Posterior vena cava (tissue), 2 donors: ENCODE measurements at places on chromosomes 6 and 20.
A peak's percentile ranks its signal among the peaks of the same experiment; 100 is the strongest.

GRCh38 chr6:110528930-110529325 is 52.5 kb upstream of the SLC22A16 start:
- no peak for DNase-seq

GRCh38 chr6:111597291-111598086 is 8.2 kb downstream of the TRAF3IP2 start:
- DNase-seq = no peak

- DNase-seq = peak; percentile 93
These were observed 9.3 kb upstream of the NEDD9 start for GRCh38 chr6:11241793-11242201.

- DNase-seq = no peak
These were observed 146.9 kb upstream of the VGLL2 start for GRCh38 chr6:117118490-117118889.

DNA sequence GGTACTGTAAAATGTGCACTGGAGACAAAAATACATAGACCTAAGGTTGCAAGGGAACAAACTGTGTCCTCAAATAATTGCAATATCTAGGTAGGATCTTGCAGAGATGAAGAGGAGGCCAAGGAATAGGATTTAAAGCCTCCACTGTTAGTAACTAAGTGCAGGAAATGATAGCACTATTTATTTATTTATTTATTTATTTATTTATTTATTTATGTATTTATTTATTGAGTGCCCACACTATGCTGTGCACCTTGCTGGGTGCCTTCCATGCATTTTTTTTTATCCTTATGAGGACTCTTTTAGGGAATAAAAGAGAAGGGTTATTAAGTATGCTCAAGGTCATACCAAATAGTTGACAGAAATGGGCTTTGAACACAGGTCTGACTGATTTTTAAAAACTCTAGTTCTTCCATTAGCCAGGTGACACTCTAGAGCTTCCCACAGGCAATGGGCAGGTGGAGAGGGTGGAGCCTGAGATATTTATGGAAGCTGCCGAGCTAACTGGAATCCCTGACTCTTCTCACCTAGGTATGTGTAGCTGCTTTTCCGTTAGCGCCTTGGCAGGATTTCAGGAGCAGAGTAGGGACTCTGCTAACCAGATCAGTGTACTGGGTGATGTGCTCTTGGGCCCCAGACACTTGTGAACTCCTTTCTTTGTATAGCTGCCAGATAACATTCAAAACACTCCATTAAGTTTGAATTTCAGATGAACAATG is 12.8 kb upstream of the NUP153 start:
- DNase-seq = no peak

DNA sequence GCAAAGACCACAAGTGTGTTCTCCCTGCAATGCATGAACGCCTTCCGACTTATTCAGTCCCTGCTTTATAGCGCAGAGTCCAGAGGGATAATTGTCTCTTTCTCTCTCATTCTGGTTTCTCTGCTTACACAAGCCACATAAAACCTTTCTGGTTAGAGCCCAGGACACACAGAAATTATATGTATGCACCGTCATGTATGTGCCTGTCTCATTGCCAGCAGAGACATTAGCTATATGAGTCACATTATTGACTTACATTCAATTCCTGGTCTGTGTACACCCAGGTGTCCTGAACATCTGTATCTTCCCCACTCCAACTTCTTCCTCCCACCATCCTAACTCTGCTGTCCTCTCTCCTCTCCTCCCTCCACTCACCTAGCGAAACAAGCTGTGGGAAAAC is 44.0 kb downstream of the LRFN2 start:
- DNase-seq = no peak

DNA sequence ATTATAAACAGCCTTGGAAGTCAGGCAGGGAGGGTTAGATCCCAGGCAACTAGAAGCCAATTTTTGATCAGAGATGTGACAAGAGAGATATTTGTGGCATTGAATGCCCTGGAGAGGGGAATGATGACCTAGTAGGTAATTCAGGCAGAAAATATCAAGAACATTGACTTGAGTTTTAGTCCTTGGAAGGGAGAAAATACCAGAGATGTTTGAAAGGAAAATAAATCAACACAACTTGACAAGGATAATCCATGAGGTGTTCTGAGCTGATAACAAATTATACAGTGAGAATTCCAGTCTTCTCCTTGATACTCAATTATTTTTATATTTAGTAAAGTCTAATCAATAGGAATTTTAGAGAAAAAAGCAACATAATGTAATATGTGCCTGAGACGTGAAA is 10.6 kb upstream of the MARCKS start:
- no peak for DNase-seq

GRCh38 chr6:166410426-166410935 is 27.7 kb upstream of the MPC1 start:
- no peak for DNase-seq

DNA sequence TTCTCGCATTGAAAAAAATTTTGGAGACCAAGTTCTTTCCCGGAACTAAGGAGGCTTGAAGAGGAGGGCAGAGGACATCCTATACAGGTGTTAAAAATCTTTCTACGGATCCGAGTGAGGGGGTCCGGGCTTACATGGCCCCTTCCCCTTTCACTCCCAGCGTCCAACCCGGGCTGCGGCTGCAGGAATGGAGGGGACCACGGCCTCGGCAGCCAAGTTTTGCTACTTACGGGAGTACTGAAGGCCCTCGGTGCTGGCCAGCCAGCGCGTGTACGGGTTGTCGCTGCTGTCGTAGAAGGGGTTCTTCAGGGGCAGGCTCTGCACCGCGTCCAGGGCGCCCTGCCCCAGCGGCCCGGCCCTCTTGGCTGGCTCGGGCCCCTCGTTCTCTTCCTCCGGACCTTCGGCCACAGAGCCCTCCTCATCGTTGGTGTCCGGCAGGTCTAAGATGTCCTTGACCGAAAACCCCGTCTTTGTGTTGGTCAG is 642 bp downstream of the NKX2-2 start:
- no peak for DNase-seq

GRCh38 chr6:136792095-136792409 is 225 bp downstream of the MAP3K5 start:
- no peak for DNase-seq

DNA sequence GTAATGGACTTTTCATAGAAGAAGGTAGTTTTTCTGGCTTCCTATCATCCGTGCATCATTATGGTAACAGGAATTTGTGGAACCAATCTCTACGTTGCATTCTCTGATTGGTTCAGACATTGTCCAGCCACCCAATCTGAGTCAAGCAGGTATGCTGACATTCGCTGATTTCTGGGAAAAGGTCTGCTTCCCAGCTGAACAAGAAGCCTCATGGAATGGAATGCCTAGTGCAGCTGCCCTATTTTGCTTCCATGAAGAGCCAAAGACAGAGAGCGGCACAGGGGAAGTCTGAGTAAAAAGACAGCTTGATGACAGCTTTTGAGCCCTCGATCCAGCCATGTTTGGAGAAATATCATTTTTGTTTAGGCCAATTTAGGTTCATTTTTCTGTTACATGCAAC is 38.5 kb upstream of the TXLNB start:
- DNase-seq = no peak

- peak; percentile 36 for DNase-seq
These were observed 70.0 kb upstream of the SRSF6 start for GRCh38 chr20:43387737-43388136.

DNA sequence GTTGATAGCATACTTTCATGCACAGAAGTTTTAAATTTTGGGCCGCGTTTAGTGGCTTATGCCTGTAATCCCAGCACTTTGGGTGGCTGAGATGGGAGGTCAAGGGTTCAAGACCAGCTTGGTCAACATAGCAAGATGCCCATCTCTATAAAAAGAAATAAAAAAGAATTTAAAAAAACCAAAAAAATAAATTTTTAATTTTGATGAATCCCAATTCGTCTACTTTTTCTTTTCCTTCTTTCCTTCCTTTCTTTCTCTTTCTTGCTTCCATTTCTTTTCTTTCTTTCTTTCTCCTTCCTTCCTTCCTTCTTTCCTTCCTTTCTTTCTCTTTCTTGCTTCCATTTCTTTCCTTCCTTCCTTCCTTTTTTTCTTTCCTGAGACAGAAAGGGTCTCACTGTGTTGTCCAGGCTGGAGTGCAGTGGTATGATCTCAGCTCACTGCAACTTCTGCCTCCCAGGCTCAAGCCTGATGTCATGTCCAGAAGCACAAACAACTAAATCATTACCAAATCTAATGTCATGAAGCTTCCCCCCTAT is 54.9 kb upstream of the ZNF133 start:
- DNase-seq = no peak

GRCh38 chr6:34673064-34673463 is 23.5 kb downstream of the ILRUN start:
- DNase-seq = no peak

DNA sequence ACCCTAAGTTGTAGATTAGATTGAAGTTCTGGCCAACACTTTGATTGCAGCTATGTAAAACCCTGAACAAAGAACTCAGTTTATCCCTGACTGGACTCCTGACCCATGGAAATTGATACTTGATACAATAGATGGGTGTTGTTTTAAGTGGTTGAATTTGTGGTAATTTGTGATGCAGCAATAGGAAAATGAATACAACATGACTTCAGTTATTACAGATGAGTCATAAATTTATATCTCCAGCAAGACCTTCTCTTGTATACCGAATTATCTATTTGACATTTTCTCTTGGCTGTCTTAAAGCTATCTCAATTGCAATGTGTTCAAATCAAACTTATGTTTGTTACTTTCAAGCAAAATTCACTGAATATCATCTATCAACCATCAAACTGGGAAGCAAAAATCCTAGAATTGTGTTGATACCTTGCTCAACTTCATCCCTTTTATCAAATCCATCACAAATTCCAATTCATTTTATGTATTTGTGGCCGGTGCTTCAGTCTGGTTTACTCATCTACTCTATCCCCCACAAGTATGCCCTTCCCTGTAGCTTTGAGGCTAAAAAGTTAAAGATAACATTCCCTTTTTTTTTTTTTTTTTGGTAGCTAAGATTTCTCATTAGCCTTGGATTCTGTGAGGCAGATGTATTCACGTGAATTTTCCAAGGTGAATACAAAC is 129.4 kb upstream of the CENPW start:
- no peak for DNase-seq

DNA sequence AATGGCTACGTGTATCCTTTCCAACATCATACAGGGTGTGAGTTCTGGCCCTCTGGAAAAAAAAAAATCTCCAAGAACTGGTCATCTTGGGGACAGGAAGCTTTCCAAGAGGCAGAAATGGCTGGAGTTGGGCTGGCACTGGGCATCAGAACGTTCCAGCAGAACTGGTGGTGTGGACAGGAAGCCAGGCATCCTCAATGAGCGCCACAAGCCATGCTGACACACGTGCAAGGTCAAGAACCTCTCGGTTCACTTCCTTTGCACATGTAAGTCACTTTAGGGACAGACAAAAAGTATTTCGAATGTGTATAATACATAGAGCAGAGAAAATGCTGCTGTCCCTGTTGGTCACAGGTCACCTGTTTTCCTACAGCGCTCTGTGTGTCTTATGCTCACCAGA is 27.4 kb upstream of the RIN2 start:
- DNase-seq = no peak
